ENCODE measurements at places on chromosomes 2 and 18.

- no peak for DNase-seq
Observed at GRCh38 chr2:6352247-6352646, 513.5 kb downstream of the CMPK2 start.

GRCh38 chr2:234102112-234102511, 51.6 kb downstream of the SPP2 start:
- DNase-seq: no peak

- DNase-seq: no peak
Observed at GRCh38 chr18:45106331-45106774, 425.7 kb downstream of the SETBP1 start.

DNA sequence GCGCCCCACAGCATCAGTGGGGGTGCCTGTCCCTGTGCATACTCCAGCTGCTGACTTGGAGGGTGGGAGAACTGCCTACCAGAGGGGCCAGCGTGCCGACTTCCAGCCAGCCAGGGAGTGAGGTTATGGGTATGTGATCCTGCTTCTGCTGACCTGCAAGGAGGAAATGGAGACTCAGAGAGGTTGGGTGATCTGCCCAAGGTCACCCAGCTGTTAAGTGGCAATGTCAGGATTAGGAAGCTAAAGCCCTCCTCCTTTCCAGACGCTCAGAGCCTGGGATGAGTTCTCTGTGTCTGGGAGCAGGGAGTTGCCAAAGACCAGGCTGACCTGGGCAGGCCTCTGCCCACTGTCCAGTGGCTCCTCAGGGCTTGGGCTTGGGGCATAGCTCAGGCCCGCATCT, 169.6 kb downstream of the GLI2 start:
- DNase-seq: no peak

GRCh38 chr18:56455141-56455540, 183.3 kb downstream of the TXNL1 start:
- no peak for DNase-seq

GRCh38 chr18:76977684-76978232, 154.8 kb downstream of the MBP start:
- no peak for DNase-seq

DNA sequence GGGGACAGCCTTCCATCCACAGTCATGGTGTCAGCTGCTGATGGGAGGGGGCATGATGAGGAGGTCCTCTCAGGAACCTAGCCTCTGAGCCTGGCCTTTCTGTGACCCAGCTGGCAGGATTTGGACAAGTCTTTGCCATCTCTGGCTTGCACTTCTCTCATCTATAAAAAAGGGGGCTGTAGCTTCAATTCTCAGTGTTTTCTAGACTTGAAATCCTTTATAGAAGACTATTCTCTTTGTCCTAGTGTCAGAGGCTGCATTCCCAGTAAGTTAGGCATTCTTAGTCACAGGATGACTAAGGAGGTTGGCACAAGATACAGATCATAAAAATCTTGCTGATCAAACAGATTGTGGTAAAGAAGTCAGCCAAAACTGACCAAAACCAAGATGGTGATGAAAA, 958.5 kb downstream of the CNTNAP5 start:
- no peak for DNase-seq

GRCh38 chr2:203061346-203061745, 46.7 kb downstream of the NBEAL1 start:
- DNase-seq: no peak

DNA sequence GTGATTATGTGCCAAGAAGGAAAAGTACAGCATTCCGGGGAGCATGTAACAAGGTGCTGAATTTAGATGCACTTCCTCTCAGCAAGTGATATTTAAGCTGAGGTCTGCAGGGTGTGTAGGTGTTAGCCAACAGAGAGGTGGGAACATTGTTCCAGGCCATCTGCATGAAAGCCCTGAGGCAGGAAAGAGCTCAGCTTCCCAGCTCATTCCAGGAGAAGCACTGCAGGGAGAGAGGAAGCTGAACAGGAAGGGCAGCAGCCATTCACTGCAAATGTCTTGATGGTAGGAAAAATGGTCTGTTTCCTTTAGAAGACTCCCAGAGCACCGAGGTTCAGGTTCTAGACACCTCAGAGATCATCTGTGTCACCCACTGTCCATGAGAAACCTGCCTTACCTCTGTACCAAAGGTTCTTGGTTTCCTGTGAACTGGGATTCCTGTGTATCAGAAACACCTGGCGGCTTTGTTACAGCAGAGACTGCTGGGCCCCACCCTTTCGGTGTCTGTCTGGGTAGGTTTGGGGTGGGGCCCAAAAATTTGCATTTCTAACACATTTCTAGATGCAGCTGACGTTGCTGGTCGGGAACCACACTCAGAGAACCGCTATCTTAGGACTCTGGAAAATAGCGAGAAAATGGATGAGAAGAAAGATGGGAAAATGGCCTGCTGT, 84.0 kb downstream of the RTN4 start:
- no peak for DNase-seq

GRCh38 chr2:24489465-24490180, 1.4 kb upstream of the NCOA1 start:
- DNase-seq: no peak

DNA sequence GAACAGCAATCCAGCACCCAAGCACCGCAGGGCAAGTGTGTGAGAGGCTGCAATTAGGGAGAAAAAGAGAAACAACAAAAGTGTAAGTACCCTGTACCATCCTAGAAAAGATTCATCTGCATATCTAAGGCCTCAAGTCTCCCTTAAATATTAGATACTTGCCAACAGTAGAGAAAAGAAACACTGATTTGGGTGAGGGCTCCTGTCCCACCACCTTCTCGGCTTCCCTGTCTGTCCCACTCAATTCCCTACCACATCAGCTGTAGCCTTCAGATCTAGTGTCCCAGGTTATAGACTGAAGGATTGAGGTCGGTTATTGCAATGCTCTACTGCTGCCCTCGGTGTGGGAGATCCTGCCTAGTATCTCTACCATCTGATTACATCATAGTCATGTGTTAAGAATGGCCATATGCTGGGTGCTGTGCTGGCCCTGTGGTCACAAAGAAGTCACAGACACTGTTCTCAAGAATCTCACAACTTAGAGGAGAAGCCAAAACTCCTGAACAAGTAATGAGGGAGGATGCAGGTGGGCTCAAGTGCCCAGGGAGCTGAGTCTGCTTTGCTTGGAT, 2.5 kb downstream of the RAX start:
- no peak for DNase-seq

- DNase-seq: no peak
Observed at GRCh38 chr2:184272056-184272455, 326.3 kb upstream of the ZNF804A start.
